ENCODE measurements at places on chromosomes 2 and 18.

DNA sequence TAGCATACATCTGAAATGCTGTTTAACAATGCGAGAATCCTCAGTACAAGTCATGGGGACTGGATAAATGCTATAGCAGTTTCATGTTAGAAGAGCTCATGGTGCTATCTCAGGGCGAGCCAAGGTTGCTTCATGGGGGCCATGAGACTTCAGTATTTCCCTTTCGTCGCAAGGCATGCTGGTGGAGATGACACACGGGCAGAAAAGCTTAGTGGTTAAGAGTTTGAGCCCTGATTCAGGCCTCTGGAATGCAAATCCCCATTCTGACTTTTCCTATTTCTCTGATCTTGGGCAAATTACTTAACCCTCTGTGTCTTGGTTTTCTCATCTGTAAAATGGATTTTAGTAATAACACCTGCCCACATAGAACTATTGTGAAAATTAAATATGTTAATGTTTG lies 57.4 kb upstream of the EPHA4 start:
- DNase-seq, result no peak

DNA sequence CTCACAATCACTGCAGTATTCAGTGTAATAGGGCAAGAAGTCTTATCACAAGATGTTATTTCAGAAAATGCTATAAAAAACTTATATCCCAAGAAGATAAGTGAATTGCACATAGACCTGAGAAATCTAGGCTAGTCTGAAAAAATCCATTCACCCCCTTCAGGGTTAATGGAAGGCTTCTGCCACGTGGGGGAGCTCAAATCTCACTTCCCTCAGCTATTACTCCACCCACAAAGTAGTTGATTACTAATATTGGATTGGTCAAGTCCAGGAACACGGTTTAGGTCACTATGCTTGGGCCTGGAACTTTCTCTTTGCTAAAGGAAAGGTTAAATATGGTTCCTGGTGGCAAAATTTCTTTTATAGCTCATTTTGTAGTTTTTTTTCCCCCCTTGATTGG lies 51.2 kb upstream of the ADAM23 start:
- no peak for DNase-seq

DNA sequence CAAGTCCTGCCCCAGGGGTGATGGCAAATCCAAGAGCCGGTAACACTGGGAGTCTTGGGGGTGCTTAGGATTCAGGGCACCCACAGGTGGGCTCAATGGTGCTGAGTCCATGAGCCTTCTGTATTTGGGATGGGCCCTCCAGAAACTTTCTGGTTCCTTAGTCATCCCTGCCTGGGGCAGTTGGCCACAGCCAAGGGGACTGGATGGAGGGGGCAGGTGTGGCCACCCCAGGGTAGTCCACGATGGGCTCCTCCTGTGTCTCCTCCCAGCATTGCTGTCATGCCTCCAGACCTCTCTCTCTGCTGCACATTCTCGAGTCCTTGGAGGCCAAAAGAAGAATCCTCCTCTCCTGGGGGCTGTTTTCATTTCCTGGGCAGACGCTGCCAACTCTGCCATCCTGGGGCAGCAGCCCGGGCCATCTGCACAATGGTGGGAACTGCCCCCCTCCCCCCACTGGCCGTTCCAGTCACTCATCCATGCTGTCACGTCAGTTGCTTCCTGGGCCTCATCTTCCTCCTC lies 158.0 kb upstream of the TWIST2 start:
- DNase-seq, result no peak

GRCh38 chr2:202883987-202884675 lies 12.6 kb upstream of the ICA1L start:
- DNase-seq, result no peak

DNA sequence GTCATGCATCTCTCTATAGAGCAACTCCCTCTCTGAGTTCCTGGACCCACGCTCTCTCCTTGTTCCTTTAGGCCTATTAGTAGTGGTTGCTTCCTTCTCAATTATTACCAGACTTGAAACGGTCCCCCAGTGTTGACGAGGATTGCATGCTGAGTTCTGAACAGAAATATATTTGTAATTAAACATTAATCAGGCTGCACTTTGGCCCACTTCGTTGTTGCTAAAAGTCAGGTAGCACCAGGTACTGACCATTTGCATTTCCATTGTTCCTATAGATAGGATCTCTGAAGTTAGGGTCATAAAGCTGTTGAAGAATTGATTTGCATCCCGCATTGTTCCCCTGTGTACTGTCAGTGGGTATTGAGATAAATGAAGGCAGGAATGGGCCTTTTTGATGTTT lies 36.9 kb upstream of the TTR start:
- DNase-seq, result no peak

- no peak for DNase-seq
These were observed 186.0 kb downstream of the DIS3L2 start for GRCh38 chr2:232147440-232148077.

- DNase-seq, result no peak
These were observed 299.0 kb downstream of the FBXO15 start for GRCh38 chr18:73848656-73849055.

DNA sequence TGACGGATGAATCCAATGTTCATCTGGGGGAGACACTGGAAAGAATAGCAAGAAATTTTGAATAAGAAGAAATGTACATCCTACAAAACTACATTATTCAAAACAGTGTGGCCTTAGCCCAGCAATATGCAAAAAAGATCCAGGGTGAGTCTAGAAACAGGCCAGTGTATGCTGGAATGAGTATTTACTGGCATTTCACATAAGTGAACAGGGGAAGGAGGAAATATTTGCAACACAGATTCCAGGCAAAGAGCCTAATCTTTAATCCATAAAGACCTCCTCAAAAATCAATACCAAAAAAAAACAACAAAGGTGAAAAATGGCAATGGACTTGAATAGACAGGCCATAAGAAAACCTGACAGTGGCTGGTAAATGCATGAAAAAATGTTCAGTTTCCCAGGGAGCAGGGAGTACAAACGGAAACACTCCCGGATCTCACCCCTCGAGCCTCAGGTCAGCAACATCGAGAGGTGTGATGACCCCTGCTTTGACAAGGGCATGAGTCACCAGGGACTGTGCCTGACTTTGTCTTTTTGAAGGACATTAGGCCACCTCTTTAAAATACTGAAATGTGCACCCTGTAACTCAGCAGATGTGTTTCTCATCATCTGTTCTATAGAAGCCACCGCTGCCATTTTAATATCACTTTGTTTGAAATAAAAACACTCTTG lies 12.7 kb upstream of the GPC1 start:
- DNase-seq, result no peak

- DNase-seq, result no peak
These were observed 17.5 kb downstream of the PECR start for GRCh38 chr2:216064014-216064630.

- DNase-seq, result no peak
These were observed 279.0 kb upstream of the FIGN start for GRCh38 chr2:164014791-164015190.

DNA sequence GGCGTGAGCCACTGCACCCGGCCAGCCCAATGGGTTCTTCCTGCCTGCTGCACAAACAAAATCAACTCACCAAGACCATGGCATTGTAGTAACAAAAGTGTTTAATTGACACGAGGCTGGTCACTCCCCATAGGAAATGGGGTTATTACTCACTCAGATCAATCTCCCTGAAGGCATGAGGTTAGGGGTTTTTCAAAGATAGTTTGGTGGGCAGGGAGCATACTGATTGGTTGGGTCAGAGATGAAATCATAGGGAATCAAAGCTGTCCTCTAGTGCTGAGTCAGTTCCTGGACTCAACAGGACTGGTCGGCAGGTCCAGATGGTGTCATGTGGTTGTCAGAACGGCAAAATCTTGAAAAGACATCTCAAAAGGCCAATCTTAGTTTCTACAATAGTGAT lies 122.1 kb downstream of the TMEM17 start:
- DNase-seq, result no peak

DNA sequence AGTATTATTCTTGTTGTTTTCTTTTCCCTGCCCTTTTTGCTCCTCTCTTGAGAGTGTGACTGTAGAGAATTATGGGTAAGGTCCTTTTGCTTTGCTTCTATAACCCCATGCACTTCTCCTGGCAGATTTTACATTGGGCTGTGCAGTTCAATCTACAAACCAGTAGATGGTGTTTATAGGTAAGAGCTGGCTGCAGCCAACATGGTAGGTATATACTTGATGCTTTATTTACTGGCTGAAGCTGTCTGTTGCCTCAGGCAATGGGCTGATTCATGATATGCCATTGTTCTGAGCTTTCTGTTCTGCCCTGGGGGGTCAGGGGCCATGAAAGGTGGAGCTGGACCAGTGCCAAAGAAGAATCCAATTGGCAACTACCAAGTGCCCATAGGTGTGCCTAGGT lies 48.3 kb upstream of the MYL1 start:
- DNase-seq, result no peak

- DNase-seq, result no peak
These were observed 26.4 kb downstream of the CAPN13 start for GRCh38 chr2:30780776-30781330.

GRCh38 chr2:119429225-119429981 lies 2.3 kb upstream of the TMEM37 start:
- no peak for DNase-seq

DNA sequence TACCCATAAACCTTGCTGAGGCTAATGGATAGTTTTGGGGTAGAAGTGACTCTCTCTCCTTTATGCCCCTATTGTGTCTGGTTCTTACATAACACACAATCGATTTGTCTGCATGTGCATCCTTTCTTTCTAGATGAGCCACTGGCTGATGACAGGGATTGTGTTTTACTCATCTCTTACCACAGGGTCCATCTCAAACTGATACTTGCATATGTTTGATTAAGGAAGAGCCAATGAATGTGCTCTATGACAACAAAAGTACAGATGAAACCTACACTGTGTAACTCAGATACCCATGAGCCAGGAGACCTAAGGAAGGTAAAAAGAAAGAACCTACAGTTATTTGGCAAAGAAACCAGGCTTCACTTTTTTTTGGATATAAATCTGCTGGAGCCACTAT lies 13.2 kb upstream of the BZW1 start:
- DNase-seq, result no peak

DNA sequence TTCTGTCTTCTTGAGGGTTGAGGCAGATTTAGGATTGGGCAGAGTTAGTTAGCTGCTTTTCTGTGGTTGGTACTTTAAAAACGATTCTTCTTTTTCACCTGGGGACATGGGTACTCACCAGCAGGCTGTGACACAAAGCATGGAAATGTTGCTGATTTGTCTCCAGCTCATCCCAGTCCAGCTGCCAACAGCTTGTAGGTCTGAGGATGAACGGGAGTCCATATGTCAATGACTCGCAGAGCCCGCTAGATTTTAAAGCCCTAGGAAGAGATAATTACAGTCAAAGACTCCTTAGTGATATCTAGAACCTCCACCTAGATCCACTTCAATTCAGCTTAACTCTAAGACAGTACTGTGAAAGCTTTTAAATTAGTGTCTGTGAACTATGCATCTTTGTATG lies 20.8 kb downstream of the DOK1 start:
- no peak for DNase-seq

- no peak for DNase-seq
These were observed 80.3 kb downstream of the SPOPL start for GRCh38 chr2:138581909-138582308.

GRCh38 chr18:11147371-11147951 lies 1.9 kb downstream of the PIEZO2 start:
- no peak for DNase-seq

- no peak for DNase-seq
These were observed 105.6 kb downstream of the CRIM1 start for GRCh38 chr2:36461039-36461681.
